Myocyte (in vitro differentiated cells): ENCODE measurements at places on chromosomes 6 and 20.

GRCh38 chr6:7532232-7532631 lies 9.2 kb upstream of the DSP start:
- DNase-seq, result no peak

DNA sequence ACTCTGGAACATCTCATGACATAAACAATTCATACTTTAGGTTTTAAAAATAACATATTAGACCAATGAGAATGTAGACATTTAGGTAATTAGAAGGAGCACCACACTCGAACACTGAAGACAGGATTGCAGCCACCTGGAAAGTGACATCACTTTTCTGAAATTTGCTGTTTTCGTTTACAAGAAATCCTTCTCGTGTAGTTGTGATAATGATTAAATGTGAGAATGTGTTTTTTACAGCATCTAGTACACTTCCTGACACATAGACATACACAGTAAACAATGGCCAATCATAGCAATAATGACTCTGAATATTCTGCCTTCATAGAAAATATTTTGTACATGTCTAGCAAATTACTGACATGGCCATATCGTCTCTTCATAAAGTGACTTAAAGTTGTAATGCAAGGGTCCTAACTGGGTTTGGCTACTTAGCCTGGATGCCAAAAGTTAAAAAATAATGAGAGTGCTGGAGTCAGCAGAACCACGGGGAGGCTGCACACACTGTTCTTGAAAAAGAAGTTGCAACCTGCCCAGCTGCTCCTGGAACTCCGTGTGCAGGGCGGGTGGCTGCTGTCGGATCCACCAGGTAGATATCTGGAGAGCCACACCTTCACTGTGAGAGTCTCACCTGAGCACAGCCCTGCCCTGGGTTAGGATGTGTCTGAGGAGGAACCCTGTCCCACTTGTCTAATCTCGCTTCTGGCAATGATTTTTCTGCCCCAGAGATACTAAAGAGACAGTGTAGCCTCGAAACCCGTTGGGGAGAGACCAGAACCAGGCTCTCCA lies 212.9 kb downstream of the QKI start:
- no peak for DNase-seq

DNA sequence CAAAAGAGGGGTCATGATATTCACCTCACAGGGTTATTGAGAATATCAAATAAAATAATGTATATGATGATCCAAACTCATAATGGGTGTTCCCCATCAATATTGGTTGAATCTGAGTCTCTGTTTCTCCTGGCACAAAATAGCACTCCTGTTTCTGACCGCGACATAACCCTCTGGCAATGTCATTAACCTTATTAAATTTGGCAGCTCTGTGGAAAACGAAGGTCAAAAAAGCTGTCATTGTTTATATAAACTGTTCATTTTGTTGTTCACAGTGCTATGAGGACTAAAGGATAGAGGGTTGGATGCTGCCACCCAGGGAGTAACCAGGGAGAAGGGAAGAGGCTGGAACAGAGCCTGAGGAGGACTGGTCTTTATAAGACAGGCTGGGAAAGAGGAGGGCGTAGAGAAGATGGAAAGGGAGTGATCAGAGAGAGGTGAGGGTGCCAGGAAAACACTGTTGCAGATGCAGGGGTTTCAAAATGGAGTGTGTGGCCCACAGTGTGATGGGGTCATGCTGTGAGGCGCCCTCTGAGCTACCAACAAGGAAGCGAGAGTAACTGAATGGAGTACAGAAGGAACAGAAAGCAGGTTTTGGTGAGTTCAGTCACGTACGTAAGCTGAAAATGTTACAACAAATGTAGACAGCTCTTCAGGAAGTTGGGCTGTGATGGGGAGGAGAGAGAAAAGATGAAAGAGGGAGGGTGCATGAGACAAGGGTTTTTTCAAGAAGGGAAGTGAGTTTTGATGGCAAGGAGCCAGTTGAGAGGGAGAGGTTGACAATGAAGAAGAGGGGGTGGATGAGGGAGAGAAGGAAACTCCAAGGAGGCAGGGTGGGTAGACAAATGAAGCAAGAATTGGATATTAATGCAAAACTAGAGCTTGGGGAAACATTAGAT lies 251.6 kb upstream of the TAB2 start:
- no peak for DNase-seq

DNA sequence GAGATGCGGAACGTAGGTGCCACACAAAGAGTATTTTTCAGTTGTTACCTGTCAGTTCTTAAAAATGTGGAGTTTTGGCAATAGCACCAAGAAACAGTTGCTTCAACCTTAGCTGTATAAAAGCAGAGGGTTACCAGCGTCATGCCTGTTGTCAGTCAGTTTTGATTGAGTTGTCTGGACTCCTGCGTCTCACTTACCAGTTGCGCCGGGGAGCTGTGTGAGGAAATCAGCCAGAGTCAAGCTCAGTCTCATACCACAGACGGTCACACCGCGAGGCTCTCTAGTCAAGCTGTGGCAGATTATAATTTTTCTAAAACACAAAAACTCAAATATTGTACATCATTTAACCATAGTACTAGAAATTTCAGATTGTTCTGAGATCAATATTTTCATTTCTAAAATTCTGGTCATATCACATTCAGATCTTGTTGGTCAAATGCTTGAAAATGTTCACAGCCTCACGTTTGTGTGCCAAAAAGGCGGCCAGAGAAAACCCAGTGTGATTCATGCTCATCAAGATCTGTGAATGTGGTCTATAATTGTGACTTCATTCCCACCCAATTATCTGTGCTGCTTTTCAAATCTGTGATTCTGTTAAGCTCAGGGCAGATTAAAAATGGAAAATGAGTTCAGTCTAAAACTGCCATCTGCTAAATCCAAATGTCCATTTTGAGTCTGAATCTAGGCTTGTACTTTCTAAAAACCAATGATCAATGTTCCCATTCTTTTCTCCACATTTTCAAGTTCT lies 37.5 kb downstream of the SASH1 start:
- peak; percentile 61 for DNase-seq

DNA sequence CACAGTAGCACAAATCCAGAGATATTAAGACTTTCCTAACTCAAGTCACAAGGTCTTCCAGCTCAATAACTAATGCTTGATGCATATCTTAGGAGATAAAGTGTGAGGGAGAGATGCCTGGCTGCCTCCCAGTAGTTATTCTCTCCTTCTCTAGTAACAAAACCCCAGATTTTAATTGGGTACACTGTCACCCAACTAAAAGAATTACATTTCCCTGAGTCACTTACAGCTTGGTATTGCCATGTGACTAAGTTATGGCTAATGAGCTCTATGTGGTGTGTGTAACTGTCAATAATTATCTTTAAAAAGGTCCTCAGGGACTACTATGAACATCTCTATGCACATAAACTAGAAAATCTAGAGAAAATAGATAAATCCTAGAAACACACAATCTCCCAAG lies 32.0 kb downstream of the KIF6 start:
- no peak for DNase-seq

GRCh38 chr6:44833248-44833647 lies 445.7 kb downstream of the CDC5L start:
- no peak for DNase-seq

DNA sequence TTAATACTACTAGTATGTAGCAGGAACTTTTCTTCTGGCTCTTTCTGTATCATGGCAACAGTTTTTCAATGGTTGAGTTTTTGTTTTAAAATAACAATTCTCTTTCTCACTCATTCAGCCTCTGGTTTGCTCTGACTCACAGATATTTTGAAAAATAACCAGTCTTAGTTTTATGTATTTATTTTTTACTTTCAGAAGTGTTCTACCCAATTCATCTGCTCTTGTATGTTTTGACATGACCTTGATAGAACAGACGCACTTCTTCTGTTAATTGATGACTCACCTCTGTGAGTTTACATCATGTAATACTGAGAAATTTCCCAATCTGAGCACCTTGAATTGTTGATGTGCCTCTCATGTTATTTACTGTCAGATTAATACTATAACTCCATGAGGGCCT lies 178.9 kb downstream of the SASH1 start:
- no peak for DNase-seq

- no peak for DNase-seq
Observed at GRCh38 chr6:14440940-14441781, 323.6 kb downstream of the CD83 start.

DNA sequence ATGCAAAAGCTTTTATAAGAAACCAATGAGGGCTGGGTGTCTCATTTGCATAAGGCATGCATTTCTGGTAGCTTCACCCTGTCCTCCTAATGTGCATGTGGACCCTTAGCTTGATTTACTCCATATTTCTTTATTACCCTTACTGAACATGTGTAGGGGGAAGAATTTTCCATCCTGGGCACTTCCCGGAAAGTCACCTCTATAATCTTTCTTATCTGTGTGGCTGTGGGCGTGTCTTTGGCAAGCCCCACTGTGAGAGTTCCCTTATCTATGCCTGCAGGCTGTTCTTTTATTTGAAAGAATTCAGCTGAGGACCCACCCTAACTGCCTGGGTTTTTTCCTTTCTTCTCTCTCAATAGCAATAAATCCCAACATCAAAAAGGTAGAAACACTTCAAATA lies 627.8 kb downstream of the DOK5 start:
- no peak for DNase-seq

GRCh38 chr6:11974089-11974488 lies 38.0 kb upstream of the HIVEP1 start:
- no peak for DNase-seq

DNA sequence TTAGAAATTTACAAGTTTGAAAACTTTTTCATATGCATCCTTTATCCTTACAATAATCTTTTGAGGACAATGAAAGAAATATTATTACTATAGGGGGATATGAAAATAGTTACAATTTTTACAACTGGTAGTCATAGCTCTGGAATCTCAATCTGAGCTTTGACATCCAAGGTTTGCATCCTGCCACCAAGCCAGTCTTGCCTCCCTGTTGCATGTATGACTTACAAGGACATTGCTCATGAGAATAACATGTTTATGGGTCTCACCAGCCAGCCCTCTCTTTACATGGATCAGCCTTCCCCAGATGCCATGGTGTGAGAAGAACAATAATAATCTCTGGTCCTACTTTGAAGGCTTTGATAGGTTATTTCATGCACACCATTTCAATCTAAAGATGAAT lies 67.5 kb downstream of the THEMIS start:
- no peak for DNase-seq

- peak; percentile 1 for DNase-seq
Observed at GRCh38 chr6:40719671-40720374, 132.7 kb upstream of the LRFN2 start.

DNA sequence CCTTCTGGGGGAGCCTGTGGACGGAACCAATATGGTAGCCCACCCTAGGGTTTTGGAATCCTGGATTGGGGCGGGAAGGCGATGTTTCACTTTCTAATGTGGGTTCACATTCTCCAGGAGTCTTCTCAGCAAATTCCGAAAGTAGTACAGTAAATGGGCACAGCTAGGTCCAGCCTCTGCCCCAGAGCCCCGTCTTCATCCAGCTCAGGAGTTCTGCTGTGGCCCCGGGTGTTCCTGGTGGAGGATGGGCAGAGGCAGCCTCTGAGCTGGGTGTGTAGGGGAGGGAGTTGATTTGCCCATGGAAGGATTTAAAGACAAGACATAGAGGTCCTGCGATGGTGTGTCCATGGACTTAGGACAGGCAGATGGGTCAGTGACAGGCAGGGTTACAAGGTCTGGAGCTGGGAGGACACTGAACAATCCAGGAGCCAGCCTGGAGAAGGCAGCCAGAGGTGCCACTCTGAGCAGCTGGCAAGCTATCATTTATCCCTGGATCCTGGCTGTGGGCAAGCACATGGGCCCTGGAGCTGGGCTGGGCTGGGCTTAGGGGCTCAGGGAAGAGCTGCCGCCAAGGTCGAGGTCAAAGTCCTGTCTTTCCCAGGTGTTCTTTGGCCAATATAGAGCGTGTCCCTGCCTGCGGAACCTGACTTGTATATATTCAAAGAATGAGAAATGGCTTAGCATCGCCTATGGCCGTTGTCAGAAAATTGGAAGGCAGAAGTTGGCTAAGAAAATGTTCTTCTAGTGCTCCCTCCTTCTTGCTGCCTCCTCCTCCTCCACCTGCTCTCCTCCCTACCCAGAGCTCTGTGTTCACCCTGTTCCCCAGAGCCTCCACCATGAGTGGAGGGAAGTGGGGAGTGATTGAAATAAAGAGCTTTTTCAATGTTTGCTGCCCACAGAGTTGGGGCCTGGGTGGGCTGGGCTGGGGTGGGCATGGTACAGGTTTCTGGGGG lies 6.7 kb downstream of the CLPSL1 start:
- DNase-seq, result no peak

- peak; percentile 40 for DNase-seq
Observed at GRCh38 chr20:47456952-47457724, 44.5 kb upstream of the NCOA3 start.

GRCh38 chr20:47318586-47319516 lies 37.6 kb downstream of the ZMYND8 start:
- peak; percentile 59 for DNase-seq

DNA sequence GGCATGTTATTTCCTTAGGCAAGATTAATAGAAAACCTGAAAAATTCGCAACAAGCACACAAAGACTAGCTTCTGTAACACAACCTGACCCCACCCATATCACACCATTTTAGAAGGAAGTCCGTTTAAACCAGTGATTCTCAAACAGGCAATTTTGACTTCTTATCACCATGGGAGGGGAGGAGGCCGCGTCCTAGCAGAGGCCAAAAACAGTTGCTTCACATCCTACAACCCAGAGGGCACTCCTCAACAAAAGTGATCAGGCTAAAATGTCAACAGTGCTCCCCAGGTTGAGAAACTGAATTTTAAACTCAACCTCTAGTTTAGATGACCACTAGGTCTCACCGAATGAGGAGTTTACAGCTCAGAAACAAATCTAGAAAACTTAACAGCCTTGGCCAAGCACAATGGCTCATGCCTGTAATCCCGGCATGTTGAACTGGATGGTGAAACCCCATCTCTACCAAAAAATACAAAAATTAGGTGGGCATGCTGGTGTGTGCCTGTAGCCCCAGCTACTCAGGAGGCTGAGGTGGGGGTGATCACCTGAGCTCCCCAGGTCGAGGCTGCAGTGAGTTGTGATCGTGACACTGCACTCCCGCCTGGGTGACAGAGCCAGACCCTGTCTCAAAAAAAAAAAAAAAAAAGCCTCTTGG lies 3.4 kb downstream of the SNX5 start:
- DNase-seq, result no peak

DNA sequence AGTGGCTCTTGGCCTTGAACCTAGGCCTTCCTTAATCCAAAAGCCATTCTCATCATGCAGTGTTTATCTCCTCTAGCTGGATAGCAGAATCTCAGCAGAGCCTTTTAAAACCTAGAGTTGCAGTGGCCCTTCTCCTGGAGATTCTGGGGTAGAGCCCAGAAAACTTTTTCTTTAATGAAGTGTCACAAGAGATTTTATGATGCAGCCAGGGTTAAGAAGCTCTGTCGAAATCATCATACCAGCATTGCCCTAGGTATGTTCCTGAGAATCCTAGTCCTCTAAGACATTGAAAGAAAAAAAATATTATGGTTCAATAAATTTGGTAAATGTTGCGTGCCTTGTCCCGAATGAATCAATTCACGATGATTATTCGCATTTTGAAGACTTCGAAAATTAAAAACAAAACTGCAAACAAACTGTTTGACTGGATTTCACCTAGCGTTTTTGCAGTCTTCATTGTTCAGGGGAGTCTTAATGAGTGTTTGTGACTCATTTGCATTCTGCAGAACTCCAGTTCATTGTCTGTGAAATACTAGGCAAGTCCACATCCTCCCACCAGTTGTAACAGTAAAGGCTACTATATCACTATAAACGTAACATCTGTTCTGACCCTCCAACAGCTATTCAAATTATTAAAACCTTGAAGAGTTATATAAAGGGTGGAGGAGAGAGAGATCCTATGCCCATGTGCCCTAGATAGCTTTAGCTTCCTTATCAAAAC lies 198.6 kb downstream of the UST start:
- no peak for DNase-seq
